ENCODE measurements at places on chromosomes 6 and 20.
A peak's percentile ranks its signal among the peaks of the same experiment; 100 is the strongest.

- DNase-seq, result no peak
Measured at GRCh38 chr6:160394654-160395035, 46.5 kb downstream of the SLC22A3 start.

GRCh38 chr6:105746509-105746908 is 339.6 kb upstream of the PRDM1 start:
- no peak for DNase-seq

DNA sequence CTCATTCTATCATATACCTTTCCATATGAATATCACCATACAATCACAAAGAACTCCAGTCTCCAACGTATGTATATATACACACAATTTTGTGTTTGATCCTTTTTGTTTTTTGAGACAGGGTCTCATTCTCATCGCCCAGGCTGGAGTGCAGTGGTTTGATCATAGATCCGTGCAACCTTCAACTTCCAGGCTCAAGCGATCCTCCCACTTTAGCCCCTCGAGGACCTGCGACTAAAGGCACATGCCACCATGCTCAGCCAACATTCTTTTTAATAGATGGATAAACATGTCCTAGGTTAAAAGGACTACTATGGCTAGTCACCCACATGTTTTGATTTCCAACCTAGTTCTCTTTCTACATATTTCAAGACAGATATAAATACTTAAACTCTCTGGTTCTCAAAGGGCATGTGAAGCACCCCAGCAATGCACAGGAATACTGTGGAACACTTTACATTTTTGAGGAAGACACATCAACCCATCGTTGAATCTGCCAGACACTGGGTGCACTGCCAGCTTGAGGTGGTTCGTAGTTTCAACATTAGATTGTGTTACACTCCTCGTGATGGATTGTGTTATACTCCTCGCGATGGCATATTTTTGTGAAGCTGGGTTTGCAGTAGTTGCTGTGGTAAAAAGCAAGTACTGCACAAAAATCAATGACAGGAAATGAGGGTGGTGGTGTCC is 40.4 kb downstream of the CSNK2A1 start:
- DNase-seq, result no peak

GRCh38 chr6:131112249-131112648 is 23.0 kb upstream of the AKAP7 start:
- DNase-seq, result no peak

- no peak for DNase-seq
Measured at GRCh38 chr20:35791821-35792220, 20.0 kb downstream of the PHF20 start.

DNA sequence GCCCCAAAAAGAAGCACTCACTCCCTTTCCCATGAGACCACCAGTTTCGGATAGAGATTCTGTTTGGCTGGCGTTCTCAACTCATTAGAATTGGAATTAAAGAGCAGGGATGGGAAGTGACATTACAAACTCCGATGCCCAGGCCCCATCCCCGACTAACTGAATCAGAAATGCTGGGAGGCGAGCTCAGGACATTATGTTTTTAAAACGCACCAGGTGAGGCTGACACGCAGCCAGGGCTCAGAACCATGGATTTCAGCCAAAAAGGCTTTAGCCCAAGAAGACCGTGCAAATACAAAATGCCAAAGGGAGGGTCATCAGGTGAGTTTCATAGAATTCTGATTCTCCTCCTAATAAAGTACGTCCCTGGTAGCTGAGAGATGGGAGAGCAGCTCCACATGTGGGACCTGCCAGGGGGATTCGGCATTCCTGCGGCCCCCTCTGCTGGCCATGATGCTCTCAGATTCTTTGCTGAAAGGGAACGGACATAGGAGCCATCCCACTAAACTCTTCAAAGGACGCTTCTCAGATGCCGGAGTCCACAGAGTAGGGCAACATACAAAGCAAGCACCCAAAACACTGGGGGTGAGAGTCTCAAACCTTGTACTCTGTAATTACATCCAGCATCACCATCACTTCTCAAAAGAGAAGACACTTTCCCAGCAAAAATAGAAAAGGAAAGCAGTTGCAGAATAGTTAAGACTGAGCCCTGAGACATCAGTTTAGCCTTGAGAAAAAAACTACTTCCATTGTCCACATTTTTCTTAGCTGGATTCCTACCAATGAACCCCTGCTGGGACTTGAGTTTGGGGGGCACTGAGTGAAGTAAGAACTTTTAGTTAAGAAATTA is 205.2 kb downstream of the BMP7 start:
- no peak for DNase-seq

- DNase-seq, result no peak
Measured at GRCh38 chr6:13872681-13873080, 52.1 kb upstream of the RNF182 start.

- DNase-seq, result no peak
Measured at GRCh38 chr6:78629154-78629721, 238.1 kb upstream of the IRAK1BP1 start.

DNA sequence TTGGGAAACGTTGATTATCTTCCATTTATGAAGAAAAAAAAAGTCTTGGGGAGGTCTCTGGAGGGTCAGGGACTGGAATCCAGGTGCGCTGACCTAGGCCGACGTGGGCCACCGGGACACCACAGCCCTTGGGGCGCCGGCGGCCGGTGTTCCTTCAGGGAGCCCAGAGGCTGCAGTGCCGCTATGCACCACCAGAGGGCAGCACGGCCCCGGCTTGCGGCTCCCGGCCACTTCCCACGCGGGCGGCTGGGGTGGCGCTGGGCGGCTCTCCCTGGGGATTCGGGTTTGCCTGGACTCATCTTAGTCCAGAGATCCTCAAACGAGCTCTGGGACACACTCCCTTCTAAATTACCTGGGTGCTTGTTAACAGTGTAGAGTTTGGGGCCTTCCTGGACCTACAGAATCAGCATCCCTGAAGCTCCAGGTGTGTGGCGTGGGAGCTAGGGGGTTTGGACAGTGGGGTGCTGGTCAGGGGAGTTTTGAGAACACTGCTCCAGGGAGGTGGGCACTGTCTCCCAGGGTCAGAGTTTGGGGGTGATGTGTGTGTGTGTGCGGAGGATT is 23.0 kb upstream of the GTSF1L start:
- no peak for DNase-seq

DNA sequence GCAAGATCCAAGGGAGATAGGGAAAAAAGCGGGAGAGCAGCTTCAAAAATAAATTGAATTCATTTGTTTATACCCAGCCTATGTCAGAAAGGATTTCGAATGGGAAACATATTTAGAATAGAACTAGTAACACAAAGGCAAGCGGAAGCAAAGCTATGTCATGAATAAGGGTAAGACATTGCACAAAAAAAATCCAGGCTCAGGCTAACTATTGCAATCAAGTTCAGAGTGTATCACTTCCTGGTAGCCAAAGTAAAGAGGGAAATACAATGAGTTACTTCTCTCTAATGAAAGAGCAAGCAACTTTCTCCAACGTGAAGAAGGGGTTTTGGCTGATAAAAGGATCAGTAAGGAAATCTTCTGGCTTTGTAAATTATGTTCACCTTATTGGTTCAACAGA is 212.8 kb downstream of the ZMYND8 start:
- DNase-seq, result no peak

DNA sequence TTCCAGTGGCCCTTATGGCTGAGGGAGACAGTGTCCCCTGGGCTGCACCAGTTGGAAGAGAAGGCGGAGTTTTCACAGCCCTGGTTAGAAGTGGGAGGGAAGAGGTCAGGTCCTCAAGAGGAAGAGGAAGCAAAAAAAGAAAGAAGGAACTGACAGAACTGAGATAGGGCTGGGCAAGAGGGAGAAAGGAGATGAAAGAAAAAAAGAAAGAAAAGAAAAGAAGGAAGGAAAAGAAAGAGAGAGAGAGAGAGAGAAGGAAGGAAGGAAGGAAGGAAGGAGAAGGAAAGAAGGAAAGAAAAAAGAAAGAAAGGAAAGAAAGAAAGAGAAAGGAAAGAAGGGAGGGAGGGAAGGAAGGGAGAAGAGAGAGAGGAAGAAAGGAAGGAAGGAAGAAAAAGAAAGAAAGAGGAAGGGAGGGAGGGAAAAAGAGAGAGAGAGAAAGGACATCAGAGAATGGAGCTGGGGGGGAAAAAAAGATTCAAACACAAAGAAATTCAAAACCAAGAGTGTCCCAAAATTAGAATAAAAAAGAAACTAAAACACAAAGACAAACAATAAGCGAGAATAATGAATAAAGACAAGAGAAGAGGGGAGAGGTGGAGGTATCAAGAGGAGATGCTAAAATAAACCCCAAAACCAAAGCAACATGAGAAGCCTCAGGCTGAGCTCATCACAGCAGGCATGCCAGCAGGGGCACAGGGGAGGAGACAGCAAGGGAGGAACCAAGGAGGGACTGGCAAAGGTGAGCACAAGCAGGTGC is 5.3 kb upstream of the FUCA2 start:
- no peak for DNase-seq

- DNase-seq, result peak; percentile 27
Measured at GRCh38 chr6:47034926-47035325, 7.2 kb downstream of the ADGRF1 start.

GRCh38 chr20:25541676-25542075 is 43.7 kb downstream of the NINL start:
- no peak for DNase-seq

DNA sequence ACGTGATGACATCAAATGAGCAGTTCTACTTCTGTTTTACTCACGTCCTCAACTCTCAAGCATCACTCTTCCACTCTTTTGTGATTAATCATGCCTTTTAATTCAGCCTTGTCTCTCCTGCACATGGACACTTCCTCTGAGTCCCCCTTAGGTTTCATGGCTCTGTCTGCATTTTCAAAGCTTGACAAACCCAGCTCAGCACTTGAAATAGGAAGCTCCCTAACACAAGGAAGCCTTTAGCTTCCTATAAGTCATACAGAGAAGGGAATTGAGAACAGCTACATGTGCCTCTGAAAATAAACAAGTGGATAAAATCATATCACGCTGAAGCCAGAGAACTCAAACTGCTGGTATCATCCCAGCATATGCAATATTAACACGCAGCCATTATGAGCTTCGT is 21.2 kb downstream of the KIF16B start:
- no peak for DNase-seq

GRCh38 chr20:43827940-43828562 is 86.6 kb upstream of the TOX2 start:
- DNase-seq, result no peak

DNA sequence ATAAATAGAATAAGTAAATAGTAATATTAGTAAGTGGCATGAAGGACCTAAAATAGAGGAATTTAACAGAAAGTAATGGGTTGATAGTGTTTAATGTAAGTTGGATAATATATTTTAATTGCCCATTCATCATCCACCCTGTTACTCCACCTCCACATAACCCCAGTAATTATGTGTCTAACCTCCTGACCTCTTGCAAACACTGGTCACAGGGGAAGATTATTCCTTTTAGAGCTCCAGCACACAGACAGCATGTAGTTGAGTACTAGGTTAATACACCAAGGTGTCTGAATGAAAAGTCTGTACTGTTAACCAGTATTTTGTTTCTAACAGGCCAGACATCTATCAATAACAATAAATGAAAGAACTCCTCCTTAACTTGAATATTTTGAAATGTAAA is 92.4 kb upstream of the EYS start:
- no peak for DNase-seq

- DNase-seq, result peak; percentile 47
Measured at GRCh38 chr6:34236443-34237315, at the start of gene HMGA1. HMGA1 (plus strand) TSS chr6:34236873; CDS start chr6:34240781, 3,908 bp downstream.

Data from NCI-H1436 treated with DMSO at 0.1 percent for 48 hours (cell line).